T-cell (primary cell): ENCODE measurements at places on chromosomes 2 and 18. TPM values are rescaled to one million over a fixed set of nuclear protein-coding genes. Genes with fewer than 3 reads are reported as not detected.

- DNase-seq: no peak
Measured at GRCh38 chr2:28647682-28648081, 103.9 kb upstream of the PPP1CB start.

GRCh38 chr18:49764032-49764431 lies 49.3 kb downstream of the ACAA2 start:
- DNase-seq: no peak

The CNTNAP5 gene
- total RNA-seq: not detected

DNA sequence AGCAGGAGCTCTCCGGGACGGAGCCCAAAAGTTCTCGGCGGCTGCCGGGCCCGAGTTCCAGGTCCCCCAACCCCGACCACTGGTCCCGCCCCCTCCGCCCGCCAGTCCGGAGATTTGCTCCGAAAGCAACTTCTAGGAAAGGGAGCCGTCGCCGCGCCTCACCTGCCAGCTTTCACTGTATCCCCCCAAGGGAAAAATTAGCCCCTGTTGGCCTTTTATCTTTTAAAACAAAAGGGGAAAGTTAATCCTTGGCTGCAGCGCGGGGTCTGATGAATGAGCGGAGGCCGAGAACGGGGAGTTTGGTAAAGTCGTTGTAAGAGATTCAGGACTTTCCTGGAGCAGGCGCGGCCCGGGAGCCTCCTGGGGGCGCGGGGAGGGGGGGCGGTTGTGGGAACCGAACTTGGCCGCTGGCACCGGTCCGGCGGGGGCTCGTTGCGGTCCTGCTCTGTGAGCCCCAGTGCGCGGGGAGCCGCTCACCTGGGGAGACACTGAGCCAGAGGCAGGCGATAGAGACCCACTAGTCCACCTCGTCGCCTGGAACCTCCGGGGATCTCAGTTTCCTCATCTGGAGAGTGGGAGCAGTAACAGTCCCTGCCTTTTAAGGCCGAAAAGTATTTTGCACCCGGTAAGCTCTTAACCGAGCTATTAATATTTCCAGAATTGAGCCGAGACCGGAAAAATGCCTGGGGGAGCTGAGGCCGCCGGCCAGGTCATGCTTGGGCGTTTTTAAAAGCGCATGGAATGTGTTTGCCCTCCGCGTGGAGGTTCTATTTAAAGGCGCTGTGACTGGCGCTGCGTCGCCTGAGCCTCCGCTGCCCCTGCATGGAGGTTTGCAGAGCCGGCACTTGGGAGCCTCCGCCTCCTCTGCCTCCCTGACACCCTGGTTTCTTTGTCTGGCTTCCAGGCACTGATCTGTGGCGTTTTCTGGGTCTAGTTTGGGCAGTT lies 1.1 kb downstream of the EFHD1 start:
- no peak for DNase-seq

- no peak for DNase-seq
Measured at GRCh38 chr2:69221960-69222751, 164.9 kb downstream of the GFPT1 start.

DNA sequence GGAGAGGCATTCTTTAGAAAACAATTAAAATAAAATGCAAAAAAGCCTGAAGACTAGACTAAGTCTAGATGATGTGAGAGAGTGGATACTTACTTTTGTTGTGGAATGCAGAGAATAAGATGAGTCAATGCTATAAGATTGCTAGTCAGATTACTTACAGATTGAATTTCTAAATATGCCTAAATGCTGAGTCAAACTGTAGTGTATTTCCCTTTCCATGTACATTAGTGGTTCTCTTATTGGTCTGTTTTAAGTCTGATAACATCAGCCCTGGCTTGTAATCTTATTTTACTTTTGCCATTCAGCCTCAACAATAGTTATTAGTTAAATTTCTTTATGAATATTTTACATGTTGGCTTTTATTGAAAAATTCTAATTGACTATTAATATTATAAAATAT lies 702.7 kb downstream of the SOCS6 start:
- no peak for DNase-seq

The KCTD1 gene
- 4.3 TPM for total RNA-seq
